Kidney tubule cell (primary cell): ENCODE measurements at places on chromosomes 1 and 21.

DNA sequence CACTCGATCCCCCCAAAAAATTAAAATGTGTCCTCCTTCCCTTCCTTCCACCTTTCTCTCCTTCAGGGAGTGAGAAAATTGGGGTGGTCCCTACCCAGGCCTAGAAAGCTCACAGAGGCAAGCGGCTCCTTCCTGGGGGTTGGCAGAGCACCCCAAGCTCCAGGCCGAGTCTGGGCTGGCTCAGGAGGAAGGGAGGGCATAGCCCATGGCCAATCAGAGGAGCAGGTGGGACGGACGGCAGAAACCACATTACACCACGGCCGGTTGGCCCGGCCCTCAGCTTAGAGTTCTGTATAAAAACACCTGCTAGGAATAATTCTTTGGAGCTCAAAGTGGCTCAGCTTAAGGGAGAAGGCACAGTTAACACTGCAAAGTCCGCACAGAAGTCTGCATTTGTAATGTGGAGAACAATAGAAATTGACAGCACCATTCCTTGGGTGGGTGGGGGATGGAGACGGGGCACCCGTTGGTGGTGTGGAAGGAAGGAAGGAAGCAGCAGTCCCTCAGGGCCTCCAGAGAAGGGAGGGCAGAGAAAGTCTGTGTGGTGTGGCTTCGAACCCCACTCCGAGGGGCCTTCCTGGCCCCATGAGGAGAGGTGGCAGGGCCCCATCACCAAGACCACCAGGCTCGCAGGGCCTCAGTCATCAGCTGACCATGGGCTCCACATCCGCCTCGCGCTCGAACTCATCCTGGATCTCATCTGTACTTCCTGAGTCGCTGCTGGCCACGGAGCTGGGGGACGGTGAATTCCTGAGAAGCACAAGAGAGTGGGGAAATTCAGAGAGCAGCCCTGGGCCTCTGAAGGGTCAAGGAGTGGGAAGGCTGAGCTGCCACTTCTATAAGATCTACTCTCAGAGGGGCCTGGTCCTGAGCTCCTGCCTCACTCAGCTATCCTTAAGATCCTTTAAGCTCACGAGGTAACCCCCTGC, 5.8 kb upstream of the ALDH4A1 start:
- no peak for DNase-seq

GRCh38 chr1:43427941-43428340, 25.8 kb downstream of the HYI start:
- DNase-seq: no peak

GRCh38 chr1:203711251-203712007, 53.6 kb upstream of the LAX1 start:
- DNase-seq: no peak

- DNase-seq: no peak
Observed at GRCh38 chr1:92219028-92219427, 1.3 kb downstream of the C1orf146 start.
